Lower leg skin (tissue), 4 donors: ENCODE measurements at places on chromosomes 1 and 21.

DNA sequence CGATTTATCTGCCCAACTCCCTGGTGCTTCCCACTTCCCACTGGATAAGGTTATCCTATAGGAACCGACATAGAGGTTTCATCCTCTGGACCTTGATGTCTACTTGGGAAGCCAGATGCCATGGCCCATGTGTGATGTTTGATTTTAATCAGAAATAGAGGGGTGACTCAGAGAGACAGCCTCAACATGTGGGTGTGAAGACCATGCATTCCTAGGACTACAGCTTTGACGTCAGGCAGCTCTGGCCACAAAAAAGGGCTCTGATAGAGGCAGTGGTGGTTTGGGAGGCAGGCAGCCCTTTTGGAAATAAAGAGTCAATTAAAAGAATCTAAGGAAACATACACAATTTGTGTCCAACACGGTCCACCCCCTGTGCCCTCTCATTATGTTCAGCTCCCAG is 5.2 kb upstream of the SH2D2A start:
- DNase-seq: no peak

GRCh38 chr1:228392111-228392936 is 14.3 kb downstream of the TRIM11 start:
- no peak for DNase-seq

GRCh38 chr1:43536196-43536863 is 5.6 kb downstream of the PTPRF start:
- no peak for DNase-seq

- no peak for DNase-seq
Observed at GRCh38 chr1:57423656-57424211, at the start of gene DAB1. DAB1 (minus strand) TSS chr1:57424060; CDS start chr1:57291030, 133,030 bp downstream.

DNA sequence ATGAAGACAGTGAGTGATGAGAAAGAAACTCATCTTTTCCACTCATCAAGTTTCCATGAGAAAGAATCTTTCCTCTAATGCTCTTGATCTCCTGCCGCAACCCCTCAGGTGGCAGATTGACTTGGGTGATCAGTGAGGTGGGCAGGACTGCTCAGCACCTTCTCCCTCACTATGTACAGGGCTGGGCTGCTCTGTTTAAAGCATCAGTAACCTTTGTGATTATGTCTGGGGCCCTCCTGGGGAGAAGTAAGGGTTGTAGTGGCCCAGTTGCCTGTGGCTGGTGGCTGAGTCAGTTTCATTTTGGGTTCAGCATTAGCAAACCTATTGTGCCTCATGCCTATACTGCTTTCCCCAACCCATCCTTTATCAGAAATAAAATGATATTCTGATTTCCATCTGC is 366.0 kb downstream of the TTLL7 start:
- no peak for DNase-seq

DNA sequence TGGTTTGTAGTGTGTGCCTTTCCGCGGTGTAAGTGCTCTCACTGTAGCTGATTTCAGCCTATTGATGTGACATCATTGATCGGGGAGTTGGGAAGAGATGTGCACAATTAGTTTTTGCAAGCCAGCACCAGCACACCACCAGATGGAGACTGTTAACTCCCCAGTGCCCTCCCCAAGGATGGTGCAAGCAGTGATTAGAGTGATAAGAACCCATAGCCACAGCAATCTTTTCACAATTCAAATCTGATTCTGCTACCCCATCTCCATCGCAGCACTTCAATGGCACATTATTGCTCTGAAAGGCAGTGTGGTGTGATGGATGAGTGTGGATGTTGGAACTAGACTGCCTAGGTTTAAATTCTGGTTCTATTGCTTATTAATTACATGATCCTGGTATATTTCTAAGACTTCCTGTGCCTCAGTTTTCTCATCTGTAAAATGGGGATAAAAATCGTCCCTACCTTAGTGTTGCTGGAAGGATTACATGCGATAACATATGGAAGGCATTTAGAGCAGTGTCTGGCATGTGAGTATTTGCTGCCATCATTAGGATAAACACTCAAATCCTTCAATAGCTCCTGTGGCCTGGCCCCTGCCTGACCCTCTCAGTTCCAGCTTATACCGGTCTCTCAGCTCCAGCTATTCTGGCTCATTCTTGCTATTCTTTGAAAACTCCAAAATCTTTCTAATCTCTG is 6.7 kb downstream of the CSF3R start:
- no peak for DNase-seq

DNA sequence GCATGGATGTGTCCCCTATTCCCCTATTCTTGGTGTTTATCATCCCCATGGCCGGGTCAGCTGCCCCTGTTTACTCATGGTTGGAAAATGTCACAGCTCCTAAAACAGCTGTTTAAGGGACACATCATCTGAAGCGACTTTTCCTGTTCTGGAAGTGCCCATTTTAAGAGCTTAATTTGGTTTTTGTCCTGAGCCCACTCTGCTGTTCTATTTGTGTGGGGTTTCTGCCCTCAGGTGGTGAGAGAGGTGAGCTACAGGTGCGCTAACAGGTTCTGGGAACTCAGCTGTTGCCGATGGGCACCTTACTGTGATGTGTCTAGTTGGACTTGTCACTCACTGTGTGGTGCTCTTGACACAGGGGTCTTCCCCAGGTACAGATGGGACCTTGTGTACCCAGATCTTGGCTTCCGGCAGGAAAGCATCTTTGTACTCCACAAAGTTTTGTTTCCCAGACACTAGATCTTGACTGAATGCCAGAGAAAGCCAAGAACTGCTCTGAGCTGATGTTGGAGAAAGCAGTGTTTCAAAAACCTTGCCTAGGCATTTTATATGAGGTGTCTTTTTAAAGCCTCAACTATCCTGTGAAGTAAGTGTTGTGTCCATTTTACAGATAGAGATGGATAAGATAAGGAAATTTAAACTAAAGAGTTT is 59.0 kb upstream of the CD1D start:
- peak; percentile 70 for DNase-seq

DNA sequence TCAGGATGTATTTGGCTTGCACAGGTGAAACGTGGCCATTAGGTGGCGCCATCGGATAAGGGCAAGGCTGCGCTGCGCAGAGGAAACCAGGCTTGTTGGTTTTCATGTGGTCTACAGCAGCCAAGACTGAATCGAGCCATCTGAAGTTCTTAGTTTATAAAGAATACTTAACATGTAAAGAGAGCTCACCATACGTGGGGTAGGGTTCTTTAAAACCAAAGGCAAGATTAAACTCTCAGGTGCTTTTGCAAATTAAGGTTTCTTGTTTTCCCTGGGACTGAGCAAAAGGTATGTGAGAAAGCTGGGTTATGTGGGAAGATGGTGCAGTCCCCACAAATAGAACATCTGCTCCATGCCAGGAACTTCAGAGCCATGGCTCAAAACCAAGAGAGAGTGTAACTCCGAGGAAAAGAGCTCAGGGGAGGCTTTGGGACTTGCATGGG is 9.3 kb downstream of the MASP2 start:
- peak; percentile 98 for DNase-seq

- DNase-seq: no peak
Observed at GRCh38 chr21:46181953-46182547, 2.2 kb downstream of the SPATC1L start.

- DNase-seq: no peak
Observed at GRCh38 chr1:219083631-219084030, 90.0 kb upstream of the LYPLAL1 start.
